ENCODE measurements at places on chromosomes 3 and 15.

DNA sequence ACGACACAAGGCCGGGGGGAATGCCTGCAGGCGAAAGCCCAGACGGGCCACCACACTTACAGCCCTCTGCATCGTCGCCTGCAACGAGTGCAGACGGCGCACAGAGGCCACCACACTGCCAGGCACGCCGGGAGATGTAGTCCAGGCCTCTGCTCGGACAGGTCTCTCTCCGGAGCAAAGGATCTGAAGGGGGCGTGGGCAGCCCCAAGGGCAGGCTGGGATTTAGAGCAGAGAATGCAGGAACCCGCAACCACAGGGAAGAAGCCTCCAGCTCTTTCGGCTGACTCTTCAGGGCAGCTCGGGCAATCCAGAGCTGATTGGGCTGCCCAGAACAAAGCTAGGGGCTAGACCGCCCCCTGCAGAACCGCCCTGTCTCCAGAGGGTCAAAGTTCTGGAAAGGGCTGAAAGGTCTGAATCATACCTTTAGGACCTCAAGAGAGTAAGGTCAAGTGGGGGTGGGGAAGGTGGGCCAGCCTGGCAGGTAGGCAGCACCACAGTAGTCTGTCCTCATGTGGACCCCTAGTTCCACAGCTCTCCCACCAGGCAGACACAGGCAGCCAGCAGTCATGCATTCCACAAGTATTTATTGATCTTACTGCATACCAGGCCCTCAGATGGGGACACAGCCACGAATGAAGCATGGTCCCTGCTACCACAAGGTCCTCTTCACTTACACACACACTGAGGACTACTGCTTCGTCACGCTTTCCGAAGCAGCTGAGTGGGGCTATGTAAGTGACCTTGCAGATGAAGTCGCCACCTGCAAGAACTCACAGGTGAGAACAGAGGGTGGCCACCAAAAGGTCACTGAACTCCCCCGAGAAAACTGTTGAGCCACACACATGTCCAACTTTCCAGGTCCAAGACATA lies at the start of gene AMT:
Gene AMT, minus strand, starts transcription at position 95 of the 870 bp plus-strand sequence. Its CDS starts 23 bp downstream, at position 72.
- DNase-seq: no peak

- no peak for DNase-seq
Measured at GRCh38 chr3:81740731-81741130, 20.7 kb downstream of the GBE1 start.

DNA sequence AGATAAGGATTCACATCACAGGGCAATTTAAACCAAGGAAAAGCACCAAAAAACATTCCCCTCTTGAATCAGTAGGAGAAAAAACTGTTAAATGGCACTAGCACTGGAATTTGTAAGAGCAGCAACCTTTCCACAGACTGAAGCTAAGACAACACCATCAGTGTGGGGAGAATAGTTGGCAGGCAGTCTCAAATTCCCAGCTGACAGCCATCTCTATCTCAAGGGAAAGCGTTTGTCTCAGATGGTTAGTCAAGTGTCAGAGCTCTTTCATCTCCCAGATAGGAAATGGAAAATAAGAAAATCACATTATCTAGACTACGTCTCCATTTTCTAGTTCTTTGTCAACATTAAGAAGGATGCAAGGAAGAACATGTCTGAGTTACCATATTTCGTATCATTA lies 228.7 kb downstream of the WDR72 start:
- no peak for DNase-seq

DNA sequence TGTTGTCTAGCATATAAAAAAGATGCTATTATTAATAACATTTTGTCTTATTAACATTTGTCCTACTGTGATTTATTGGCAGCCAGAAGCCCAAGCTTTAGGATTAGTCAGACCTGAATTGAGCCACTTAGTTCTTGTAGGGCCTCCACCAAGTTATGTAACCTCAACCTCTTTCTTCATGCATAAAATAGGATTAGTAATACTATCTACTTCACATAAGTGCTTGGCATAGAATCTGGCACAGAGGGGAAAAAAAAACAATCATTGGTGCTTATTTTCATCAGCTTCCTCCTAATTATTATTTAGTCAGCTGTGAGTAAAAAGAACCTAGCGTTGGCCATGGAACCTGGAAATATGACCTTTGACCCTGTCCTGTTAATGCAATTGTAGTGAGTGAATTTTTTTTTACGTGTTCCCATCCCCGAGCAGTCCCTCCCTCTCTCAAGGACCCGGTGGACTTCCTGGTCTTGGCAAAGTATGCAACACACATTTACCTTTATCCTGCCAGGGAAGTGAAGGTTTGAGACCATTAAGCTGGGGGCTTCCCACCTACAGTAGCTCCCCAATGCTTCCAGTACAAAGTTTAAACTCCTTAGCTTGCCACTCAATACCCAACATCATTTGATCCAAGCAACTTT lies 136.8 kb downstream of the FHIT start:
- no peak for DNase-seq

- no peak for DNase-seq
Measured at GRCh38 chr3:188906236-188906635, 265.5 kb upstream of the TPRG1 start.
